ENCODE measurements at places on chromosomes 7 and 10.

DNA sequence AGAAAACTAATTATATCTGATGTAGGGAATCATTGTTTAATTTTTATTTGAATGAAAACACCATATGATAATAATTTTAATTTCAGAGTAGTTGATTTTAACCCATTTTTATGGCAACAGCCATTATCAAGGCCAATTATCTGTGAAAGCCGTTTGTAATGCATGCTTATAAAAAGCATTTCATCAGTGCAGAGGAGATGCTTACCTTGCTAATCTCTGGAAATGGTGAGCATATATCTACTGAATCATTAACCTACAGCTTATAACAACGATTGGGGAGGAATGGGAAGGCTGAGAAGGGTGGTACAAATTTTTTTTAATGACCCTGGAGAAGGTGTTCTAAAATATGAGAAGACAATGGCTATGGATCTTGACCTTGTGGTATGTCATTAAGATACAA lies 235.6 kb downstream of the DGKB start:
- DNase-seq, result no peak

- DNase-seq, result no peak
These were observed 91.0 kb downstream of the CUBN start for GRCh38 chr10:17038627-17039026.

GRCh38 chr10:44300666-44301649 lies 83.9 kb downstream of the CXCL12 start:
- no peak for DNase-seq

DNA sequence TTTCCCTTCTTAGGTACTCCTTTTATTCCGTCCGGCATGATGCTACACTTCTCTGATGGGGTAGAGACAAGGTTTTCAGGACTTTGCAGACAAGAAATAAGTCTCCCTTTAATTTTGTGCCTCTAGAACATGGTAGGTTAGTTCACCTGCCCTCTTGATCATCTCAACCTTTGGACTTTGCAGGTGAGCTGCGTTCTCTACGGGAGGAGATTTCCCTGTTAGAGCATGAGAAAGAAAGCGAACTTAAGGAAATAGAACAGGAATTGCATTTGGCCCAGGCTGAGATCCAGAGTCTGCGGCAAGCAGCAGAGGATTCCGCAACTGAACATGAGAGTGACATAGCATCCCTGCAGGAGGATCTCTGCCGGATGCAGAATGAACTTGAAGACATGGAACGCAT lies 9.2 kb downstream of the CCDC136 start:
- DNase-seq, result no peak

GRCh38 chr7:132234711-132235110 lies 341.6 kb downstream of the PLXNA4 start:
- DNase-seq, result no peak

DNA sequence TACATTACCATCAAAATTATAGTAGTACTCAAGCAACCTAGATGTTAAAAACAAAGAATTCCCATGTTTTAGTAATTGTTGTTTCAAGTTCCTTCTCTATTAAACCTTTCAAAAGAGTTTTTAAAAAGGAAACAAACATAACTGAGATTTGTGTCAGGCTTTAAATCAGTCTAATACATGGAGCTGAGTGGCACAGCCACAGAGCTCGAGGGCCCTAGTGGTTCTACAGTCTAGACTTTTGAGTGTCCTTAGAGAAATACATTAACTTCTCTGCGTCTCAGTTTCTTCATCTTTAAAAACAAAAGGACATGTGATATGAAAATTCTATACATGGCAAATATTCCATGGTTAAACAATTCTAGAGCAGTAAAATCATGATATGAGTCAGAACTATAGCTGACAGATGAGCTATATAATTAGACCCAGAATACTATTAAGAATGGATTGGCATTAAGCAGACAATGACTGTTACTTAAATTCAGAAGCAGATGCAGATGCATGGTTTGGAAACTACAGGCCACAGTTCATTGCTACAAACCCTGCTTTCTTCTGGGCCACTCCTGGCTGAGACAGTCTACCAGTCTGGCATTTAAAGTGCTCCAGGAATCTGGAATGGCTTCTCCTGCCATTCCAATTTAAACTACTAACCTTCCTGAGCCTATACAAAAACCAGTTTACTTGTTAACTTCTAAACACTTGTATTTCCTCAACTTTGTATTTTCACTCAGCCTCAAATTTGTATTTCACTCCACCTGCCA lies 77.4 kb downstream of the EPC1 start:
- no peak for DNase-seq

GRCh38 chr7:473870-474604 lies 45.6 kb downstream of the PDGFA start:
- DNase-seq, result no peak

- DNase-seq, result no peak
These were observed 45.3 kb downstream of the BZW2 start for GRCh38 chr7:16691241-16691640.

- DNase-seq, result no peak
These were observed 41.9 kb downstream of the ENO4 start for GRCh38 chr10:116891208-116891607.
